ENCODE measurements at places on chromosomes 5 and 9.

- peaks cover 3% of the 10 kb centered on the region for H3K4me1 ChIP-seq
- no peak overlapping the region for H3K27ac ChIP-seq
- no peak overlapping the region for H3K4me3 ChIP-seq
- ATAC-seq, result no peak
- peaks cover 20% of the 10 kb centered on the region for H3K27me3 ChIP-seq
These were observed 32.0 kb upstream of the DMRT2 start for GRCh38 chr9:1018121-1018520.

- H3K27me3 ChIP-seq, result peaks cover 22% of the 10 kb centered on the region
- no peak overlapping the region for H3K4me3 ChIP-seq
- H3K4me1 ChIP-seq, result no peaks in the 10 kb centered on the region
- H3K27ac ChIP-seq, result no peak overlapping the region
- H3K36me3 ChIP-seq, result no peaks in the 10 kb centered on the region
These were observed 7.7 kb downstream of the AMBP start for GRCh38 chr9:114070188-114071103.

GRCh38 chr5:103620851-103621547, 58.4 kb upstream of the NUDT12 start:
- H3K27ac ChIP-seq, result no peak overlapping the region
- no peaks in the 10 kb centered on the region for H3K4me1 ChIP-seq
- H3K27me3 ChIP-seq, result no peaks in the 10 kb centered on the region
- H3K4me3 ChIP-seq, result no peak overlapping the region

- ATAC-seq, result no peak
- H3K27ac ChIP-seq, result no peak overlapping the region
- peaks cover 6% of the 10 kb centered on the region for H3K36me3 ChIP-seq
- peaks cover 19% of the 10 kb centered on the region for H3K4me1 ChIP-seq
- peaks cover 5% of the 10 kb centered on the region for H3K27me3 ChIP-seq
These were observed 784 bp downstream of the MAMDC4 start for GRCh38 chr9:136852664-136853595.

DNA sequence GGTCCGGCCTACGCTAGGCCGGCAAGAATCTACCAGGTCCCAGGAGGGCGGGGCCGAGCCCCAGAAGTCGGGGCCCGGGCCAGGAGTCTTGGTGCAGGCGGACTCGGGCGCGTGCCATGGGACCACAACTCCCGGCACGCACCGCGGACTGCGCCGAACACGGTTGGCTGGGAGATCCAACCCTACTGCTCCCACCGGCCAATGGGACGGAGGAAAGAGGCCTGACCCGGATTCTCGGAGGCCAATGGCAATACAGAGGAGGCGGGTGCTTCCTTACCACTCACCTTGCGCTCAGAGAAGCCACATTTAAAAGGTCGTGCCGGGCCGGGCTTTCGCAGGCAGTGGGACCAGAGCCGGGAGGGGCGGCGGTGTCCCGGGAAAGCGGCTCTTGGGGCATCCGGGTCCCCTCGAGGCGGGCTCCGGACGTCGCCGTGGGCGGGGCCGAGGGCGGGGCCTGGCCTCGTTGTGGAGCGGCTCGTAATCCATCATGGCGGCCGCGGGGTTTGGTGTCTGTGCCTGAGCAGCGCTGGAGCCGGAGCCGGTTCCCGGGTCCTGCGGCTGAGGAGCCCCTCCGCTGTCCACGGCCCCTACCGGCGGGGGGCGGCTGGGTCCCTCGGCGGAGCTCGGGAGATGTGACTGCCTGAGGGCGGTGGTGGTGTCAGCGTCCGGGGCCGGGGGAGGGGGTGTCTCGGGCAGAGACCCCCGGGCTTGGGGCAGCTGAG, 19.1 kb downstream of the EXOSC2 start:
- no peaks in the 10 kb centered on the region for H3K27me3 ChIP-seq
- peak overlapping the region; percentile 97 for H3K4me3 ChIP-seq
- no peaks in the 10 kb centered on the region for H3K36me3 ChIP-seq

DNA sequence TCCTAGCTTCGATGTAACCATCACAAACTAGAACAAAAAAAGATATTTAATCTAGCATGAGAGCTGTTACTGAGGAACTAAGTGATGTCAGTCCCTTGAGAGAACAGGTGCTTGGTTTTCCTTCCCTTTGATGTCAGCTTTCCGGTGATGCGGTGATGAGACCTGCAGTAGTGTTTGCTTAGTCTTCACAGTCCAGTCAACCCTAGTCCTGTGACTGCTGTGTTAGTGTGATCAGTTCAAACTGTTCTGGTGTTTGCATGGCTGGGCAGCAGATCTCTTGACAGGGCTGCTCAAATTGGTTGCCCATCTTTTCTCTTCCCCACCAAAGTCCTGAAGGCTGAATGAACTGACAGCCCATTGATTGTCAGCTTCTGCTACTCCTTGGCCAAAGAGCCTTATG, 608.6 kb upstream of the DAB2 start:
- peak overlapping the region; percentile 10 for H3K4me3 ChIP-seq
- H3K27ac ChIP-seq, result peak overlapping the region; percentile 79
- peaks cover 48% of the 10 kb centered on the region for H3K4me1 ChIP-seq

- H3K36me3 ChIP-seq, result peaks cover 36% of the 10 kb centered on the region
- no peaks in the 10 kb centered on the region for H3K27me3 ChIP-seq
- peaks cover 5% of the 10 kb centered on the region for H3K4me1 ChIP-seq
- no peak for ATAC-seq
These were observed 50.7 kb downstream of the UIMC1 start for GRCh38 chr5:176955895-176956294.

DNA sequence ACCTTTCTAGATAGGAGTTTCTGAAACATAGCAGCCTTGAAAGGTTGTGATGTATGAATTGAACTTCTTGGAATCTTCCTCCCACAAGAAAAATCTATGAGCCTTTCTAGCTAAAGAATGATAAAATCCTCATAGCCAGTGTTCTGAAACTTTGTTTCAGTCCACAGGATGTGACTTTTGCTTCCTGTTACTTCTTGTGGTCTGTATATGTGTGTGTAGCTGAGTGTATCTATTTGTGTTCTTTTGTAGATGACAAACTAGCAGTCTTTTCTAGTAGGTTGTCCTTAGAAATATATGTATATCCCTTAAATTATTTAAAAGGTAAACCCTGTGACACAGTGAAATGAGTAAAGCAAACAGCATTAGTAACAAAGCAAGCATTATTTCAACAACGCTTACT, 188.8 kb downstream of the MRPS30 start:
- no peak overlapping the region for H3K27ac ChIP-seq
- no peak overlapping the region for H3K4me3 ChIP-seq
- H3K27me3 ChIP-seq, result no peaks in the 10 kb centered on the region
- H3K36me3 ChIP-seq, result no peaks in the 10 kb centered on the region
- ATAC-seq, result no peak

GRCh38 chr9:80093695-80094094, 521.9 kb downstream of the TLE4 start:
- no peak overlapping the region for H3K4me3 ChIP-seq
- no peaks in the 10 kb centered on the region for H3K27me3 ChIP-seq
- peaks cover 40% of the 10 kb centered on the region for H3K4me1 ChIP-seq
- peak; percentile 48 for ATAC-seq

DNA sequence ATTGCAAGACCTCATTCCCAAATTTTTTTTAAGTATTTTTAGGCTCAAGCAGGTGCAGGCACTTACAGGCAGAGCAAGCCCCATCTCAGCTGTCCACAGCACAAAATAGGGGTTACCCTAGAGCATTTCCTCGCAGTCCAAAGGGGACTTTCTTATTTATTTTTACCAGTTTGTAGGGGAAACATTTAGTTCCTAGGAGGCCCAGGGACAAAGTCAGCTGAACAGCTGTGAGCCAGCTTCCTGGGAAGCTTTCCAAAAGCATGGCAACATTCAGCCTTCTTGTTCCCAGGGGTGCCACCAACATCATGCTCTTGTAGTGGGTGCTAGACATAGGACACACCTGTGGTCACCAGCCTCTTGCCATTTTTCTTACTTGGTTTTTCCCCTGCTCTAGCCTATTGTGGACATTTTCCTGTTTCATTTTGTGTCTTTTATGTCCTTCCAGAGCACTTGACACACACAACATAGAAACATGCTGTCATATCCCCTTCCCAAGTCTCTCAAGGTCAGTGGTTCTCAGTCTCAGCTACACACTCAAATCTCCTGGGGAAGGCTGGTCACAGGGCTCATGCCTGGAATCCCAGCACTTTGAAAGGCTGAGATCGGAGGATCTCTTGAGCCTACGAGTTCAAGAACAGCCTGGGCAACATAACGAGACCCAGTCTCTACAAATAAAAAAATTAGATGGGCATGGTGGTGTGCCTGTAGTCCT, 38.2 kb downstream of the HAVCR1 start:
- H3K27me3 ChIP-seq, result no peaks in the 10 kb centered on the region
- no peak overlapping the region for H3K4me3 ChIP-seq
- no peak for ATAC-seq
- H3K4me1 ChIP-seq, result peaks cover 13% of the 10 kb centered on the region

GRCh38 chr5:116130471-116130870, 45.6 kb downstream of the COMMD10 start:
- H3K27me3 ChIP-seq, result no peaks in the 10 kb centered on the region
- peaks cover 8% of the 10 kb centered on the region for H3K4me1 ChIP-seq
- H3K27ac ChIP-seq, result no peak overlapping the region
- no peak for ATAC-seq
- H3K4me3 ChIP-seq, result no peak overlapping the region
- peaks cover 16% of the 10 kb centered on the region for H3K36me3 ChIP-seq

DNA sequence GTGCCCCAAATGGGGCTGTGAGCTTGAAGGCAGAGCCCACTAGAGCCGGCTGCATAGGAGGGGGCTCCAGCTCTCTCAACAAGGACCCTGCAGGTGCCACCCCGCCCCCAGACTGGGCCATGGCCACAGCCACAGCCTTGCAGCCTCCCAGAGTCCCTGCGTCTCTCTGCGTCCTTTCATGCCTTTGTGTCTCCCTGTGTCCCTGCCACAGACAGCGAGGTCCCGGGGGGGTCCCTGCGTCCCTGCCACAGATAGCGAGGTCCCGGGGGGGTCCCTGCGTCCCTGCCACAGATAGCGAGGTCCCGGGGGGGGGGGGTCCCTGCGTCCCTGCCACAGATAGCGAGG, 6.3 kb downstream of the NOXA1 start:
- H3K27ac ChIP-seq, result no peak overlapping the region
- peaks cover 19% of the 10 kb centered on the region for H3K4me1 ChIP-seq
- H3K4me3 ChIP-seq, result peak overlapping the region; percentile 58
- peaks cover 18% of the 10 kb centered on the region for H3K27me3 ChIP-seq
- ATAC-seq, result no peak
- H3K36me3 ChIP-seq, result no peaks in the 10 kb centered on the region

All from stimulated activated memory B cell treated with anti-CD40 and anti-IgM and Interleukin-4, amounts not matched to agents 10 μg/mL and 1 μg/mL and 100 μg/mL, for 72 hours (primary cell).